ENCODE measurements at places on chromosomes 3 and 15.

GRCh38 chr3:177694316-177694715 is 497.0 kb upstream of the TBL1XR1 start:
- DNase-seq, result no peak

DNA sequence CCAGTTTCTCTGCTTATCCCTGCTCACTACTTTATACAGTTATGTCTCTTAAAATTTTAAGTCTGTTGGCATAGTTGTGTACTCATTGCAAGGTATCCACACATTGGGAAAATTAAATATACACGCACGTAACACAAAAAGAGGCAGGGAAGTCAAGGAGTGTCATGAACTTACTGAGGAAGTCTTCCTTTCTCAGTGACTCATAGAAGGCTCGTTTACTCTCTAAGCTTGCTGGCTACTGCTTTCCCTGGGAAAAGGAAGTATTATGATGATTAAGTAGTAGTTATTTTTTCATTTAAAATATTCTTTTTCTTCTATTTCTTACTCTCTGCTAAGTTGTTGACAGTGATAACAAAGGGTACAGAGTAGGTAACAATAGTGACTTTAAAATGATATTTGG is 287.3 kb downstream of the UBE2E2 start:
- no peak for DNase-seq

DNA sequence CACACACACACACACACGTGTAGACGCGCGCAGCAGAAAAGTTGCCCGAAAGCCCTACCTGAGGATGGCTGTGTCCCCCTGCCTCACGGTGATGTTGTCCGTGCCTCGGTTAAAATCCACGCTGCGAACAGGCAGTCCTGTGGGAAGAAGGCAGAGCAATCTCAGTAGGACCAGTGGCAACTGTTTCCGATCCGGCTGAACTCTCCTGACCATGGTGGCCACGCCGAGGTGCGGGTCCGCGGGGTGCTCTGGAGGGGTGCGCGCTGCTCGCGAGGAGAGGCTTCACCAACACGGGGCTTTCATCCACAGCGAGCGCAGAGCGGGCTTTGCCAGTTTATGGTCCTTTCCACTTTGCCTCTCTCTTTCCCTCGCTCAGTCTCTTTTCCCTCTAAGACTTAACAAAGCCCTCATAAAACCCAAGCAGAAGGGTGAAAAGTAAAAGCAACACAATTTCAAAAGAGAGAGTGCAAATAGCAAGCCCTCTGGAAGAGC is 422 bp downstream of the LSAMP start:
- DNase-seq, result no peak

DNA sequence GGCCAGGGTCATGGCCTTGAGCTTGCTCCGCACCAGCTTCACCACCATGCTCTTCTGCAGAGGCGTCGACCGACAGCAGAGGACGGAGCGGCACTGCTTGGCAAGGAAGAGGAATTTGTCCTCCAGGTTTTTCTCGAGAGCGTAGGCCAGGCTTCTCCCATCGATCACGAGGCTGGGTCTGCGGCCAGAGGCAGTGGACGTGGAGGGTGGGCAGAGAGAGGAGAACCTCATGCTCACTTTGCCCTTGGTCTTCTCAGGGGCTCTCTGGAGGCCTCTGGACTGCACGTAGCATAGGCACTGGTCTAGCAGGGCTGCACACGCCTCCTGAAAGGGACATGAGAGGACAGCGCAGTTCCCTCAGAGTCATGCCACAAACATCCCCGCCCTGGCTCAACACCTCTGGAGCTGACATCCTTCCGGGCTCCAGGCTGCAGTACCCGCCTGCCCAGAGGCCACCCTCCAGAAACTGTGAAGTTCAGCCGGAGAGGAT is 168.3 kb downstream of the ATP10A start:
- DNase-seq, result no peak

- DNase-seq, result peak; percentile 1
Observed at GRCh38 chr3:142180761-142181362, 31.5 kb upstream of the TFDP2 start.

DNA sequence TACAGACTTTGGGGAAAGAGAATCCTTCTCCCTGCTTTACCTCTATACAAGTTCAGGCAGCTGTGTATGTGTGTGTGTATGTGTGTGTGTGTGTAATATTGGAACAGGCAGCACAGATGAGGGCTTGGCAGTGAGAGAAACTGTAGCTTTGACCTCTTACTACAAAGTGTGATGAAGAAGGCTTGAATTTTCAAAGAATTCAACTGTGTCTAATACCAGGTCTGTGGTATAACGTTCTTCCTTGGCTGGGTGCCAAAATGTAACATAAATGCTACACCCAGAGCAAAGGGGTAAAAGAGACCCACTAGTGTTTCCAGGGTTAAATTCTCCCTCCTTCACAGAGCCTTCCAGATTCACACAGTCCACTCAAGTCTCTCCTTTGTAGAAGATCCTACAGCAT is 51.1 kb downstream of the CHST2 start:
- no peak for DNase-seq

DNA sequence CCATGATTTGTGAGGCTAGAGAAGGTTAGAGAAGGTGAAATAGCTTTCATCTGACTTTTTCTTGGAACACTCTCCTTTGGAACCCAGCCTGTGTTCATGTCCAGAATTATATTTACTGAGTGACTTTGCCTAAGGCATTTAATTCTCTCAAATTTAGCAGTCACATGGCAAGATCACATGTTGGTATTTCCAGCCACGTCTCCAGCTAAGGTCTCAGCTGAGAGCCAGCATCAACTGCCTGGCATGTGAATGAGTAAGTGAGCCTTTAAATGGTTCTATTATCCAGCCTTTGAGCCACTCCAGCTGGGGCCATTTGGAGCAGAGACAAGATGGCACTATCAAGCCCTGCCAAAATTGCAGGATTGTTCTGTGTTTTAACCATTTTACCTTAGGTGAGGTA is 130.2 kb upstream of the SGO1 start:
- DNase-seq, result no peak

DNA sequence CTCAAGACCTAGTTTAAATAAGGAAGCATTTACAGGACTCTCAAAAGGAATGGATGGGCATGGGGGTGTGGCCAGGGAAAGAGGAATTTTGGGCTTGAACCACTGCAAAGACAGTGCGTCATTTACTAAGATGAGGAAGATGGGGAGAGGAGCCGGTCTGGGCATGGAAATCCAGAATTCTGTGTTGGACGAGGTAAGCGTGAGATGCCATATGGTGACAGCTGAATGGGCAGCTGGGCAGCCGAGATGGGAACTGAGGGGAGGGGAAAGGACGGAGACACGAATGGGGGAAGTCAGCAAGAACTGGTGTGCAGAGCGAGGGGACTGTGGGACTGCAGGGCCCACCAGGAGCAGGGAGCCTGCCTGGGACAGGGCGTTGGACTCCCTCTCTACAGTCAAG is 24.2 kb downstream of the TMEM44 start:
- no peak for DNase-seq

GRCh38 chr3:81005992-81006391 is 755.5 kb downstream of the GBE1 start:
- no peak for DNase-seq

DNA sequence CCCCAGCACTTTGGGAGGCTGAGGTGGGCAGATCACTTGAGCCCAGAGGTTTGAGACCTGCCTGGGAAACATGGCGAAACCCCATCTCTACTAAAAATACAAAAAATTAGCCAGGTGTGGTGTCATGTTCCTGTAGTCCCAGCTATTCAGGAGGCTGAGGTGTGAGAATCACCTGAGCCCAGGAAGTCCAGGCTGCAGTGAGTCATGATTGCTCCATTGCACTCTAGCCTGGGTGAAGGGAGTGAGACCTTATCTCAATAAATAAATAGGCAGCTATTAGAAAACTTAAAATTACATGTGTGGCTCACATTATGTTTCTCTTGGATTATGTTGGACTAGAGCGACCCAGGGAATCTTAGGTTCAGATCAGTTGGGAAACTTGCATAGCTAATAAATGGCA is 69.7 kb downstream of the RPLP1 start:
- DNase-seq, result no peak

- DNase-seq, result no peak
Observed at GRCh38 chr15:40894681-40895448, 615 bp downstream of the VPS18 start.

DNA sequence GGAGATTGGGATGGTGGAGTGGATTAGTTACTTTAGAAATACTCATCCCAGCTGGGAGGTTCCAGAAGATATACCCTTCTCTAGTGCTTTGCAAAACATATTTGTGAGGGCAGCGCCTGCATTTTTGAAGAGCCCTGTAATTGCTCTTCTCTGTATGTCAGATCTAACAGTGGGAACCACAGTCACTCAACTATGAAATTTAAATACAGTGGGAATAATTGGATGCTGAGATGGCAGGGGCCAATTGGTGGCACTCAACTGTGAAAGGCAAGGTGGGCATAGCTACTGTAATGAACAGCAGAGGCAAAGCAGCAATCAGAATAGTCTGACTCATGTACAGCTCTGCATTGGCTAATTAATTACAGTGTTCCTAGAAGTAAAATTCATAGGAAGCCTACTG is 22.2 kb upstream of the TBC1D23 start:
- no peak for DNase-seq

DNA sequence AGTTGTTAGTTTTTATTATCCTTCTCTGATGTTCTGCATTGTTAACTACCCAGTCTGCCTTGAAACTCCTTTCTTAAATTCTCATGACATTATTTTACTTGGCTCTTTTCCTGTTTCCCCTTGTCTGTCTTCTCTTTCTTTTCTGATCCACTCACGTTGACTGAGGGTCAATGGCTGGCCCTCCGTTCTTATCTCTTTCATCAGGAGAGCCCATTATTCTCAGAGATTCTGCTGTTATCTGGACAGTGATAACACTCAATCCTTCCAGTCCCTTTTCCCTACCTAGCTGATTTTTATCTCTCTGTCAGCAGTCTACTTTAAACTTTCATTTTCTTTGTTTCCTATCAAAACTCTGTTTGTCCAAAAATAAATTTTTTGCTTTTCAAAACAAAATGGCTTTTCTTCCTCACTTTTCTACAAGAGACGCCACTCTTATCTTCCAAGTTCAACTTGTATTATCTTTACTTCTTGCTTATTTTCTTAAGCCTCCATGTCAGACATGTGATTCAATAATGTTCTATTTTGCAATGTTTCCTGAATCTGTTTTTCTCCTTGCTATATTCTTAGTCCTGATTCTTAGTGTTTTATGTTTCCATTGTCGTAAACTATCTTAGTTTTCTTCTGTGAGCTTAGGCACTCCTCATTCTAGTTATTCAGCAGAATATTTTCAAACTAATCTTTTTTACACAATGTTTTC is 120.2 kb downstream of the NEDD4 start:
- no peak for DNase-seq

GRCh38 chr15:82538961-82539690 is 1.1 kb downstream of the RPS17 start:
- no peak for DNase-seq

DNA sequence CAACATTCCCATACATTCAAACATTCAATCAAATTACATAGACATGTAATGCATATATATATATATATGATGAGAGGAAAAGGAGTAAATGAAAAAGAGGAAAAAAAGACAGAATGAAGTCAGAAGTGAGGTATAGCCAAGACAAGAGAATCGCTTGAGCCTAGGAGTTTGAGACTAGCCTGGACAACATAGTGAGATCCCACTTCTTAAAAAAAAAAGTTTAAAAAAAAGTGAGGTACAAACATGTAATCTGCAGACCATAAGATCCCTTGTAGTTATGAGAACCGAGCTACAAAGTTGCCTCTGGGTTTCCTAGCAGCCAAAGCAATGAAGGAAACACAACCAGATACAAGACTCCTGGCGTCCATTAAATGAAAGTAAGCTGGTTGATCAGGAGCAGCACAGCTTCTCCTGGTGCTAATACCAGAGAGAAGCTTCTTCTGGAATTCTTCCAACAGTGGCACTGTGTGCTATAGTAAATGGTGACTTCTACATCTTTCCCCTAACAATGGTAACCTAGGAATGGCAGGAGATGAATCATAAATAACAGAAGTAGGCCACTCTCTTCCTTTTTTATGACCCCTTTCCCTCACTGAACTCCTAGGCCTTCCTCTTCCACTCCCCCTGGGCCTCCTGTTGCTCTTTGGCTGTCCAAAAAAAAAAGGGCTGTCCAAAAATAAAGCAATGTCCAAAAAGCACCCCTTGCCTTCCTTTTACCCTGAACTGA is 3.5 kb downstream of the KCNMB3 start:
- DNase-seq, result no peak

- no peak for DNase-seq
Observed at GRCh38 chr15:62515696-62516395, 350.8 kb upstream of the C2CD4B start.

- DNase-seq, result no peak
Observed at GRCh38 chr15:80441041-80441440, 36.9 kb downstream of the ARNT2 start.

DNA sequence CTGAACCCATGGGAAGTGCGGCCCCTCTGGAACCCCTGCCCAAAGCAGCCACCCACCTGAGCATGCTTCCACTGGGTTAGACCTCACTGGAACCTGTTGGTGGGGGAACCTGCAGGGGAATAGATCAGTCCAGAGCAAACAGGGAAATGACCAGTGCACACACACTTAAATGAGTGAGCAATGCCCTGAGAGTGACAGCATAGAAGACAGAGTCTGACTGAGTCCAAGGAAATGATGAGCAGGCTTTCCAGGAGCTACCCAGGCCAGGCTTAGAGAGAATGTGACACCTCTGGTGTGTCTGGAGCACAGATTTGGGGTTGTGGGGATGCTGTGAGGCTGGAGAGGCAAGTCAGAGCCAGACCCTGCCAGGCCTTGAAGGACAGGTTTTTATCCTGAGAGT is 28.5 kb downstream of the PLA1A start:
- DNase-seq, result no peak

DNA sequence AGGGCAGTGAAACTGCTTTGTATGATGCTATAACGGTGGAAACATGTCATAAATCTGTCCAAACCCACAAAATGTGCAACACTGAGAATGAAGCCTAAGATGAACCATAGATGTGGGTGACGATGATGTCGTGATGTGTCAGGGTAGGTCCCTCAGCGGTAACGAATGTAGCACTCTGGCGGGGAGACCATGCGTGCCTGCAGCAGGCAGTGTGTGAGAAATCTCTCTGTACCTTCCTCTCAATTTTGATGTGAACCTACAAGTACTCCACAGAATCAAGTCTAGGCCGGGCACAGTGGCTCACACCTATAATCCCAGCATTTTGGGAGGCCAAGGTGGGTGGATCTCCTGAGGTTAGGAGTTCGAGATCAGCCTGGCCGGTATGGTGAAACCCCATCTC is 268.2 kb upstream of the LYSMD4 start:
- no peak for DNase-seq

DNA sequence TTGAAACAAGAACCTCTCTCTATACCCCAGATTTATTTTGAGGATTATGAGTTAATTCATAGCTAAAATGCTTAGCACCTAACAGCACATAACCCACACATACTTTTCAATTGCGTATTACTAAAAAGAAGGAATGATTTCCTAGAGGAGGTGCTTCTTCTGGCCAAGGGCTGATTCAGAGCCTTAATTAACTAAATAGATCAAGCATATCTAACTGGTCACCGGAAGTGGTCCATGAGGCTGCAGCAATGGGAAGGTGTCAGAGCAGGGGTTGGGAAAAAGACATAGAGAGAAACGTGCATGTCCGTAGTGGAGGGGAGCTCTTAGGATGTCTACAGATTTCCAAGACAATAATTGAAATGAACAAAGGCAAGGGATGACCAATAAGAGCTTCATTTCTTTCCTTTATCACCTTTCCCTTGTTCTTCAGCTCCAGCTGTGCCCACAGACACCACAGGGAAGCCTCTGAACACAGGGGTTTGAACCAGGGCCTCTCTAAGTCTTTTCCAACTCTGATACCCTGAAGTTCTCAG is 467 bp downstream of the HGD start:
- no peak for DNase-seq
